Mesenteric fat pad (tissue), 1 donor: ENCODE measurements at places on chromosomes 1 and 21.

DNA sequence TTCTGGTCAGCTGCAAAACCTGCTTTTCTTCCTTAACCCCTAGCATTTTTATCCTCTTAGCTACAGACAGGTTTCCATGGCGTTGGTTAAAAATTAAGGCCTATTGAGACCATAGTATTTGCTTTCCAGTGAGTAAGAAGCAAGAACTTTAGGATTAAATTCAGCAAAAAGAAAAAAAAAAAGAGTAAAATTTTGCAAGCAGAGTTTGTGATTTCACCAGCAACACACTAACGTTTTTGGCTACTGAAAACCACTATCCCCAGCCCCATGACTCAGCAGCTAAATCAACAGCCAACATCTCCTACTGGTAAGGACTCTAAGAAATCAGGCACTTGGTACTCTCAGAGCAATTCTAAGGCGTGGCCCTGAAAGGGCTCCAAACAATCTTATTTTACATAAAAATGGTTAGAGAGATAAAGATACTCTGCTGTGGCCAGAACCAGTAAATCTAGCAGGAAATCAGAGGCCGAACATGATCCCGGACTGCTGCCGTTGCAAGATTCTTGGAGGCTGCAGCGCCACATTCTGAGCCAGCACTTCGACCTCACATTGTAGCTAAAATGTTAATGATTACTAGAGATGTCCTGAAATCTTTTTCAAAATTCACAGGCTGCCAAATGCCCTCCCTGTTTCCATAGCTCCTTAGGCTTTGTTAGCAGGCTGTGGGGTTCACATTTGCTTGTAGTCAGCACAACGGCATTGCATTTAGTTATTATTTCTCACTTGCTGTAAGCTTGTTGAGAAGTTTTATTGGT, 1.6 kb upstream of the ENO1 start:
- DNase-seq, result no peak

DNA sequence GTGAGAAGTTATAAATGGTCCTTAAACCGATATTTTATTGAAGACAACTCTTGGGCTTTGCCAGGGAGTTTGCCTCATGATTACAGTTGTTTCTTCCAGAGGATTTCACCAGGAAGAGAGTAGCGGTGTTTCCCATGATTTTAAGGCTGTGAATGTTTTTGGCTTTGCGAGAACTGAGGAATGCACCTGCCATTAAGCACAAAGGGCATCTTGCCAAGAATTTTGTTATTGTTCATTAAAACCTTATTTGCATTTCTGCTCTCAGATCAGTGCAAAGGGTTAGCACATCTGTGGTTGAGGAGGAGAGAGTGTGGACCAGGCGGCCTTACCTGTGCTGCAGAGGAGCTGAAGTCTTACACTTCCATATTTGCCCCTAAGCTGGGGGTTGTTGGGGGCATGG, 13.8 kb downstream of the CNIH3 start:
- no peak for DNase-seq

GRCh38 chr1:110783292-110783918, 89.5 kb upstream of the CD53 start:
- no peak for DNase-seq

DNA sequence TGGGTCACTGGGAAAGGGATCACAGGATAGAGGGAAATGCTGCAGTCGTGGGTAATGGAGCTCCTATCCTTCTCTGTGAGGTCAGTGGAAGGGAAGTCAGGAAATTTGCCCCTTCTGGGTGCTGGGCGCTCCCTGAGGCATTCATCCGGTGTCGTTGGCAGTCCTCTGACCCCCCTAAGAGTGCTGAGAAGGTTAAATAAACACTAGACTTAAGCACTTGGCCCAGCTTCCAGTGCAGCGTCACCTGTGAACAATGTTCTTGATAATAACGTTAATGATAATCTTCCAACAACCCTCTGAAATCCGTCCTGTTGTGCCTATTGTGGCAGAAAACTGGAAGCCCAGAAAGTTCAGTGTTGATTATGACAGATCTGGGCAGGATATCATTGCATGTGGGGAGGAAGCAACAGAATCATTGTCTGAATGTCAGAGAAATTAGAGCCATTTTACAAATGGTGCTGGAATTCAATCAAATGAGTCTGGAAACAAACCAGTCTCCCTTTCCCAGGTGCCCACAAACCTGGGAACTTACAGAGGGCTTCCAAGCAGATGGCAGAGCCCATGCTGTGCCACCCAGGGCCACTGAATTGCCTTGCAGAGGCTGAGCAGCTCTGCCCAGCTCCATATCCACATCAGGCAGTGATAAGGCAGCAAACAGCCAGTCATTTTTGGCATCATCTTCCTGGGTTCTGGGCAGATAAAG, 216.8 kb downstream of the KAZN start:
- DNase-seq, result no peak

DNA sequence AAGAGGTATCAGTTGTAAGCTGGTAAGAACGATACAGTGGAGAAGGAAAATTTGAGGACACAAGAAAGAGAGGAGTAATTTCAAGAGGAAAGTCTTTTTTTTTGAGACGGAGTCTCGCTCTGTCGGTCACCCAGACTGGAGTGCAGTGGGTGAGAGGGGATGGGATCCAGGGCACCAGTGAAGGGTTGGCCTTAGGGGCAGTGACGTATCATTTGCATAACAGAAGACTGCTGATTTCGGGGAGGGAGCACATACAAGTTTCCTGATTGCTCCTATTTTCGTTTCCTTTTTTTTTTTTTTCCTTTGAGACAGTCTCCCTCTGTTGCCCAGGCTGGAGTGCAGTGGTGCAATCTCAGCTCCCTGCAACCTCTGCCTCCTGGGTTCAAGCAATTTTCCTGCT, 4.2 kb downstream of the S100A13 start:
- peak; percentile 16 for DNase-seq

DNA sequence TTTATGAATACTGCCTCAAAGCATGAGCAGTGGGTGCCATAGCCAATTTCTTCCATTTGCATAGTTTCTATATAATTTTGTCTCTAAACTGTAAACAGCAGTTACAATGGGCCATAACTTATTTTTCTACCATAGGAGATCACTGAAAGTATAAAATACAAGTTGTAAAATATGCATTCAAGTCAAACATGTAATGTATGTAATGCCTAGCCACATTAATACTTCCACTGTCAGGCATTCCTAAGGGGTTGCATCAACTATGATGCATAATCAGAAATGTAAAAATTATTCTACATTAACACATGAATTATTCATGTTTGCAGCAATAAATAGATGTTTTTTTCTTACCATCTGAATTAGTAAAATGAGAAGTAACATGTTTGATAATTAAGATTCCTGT, 560.3 kb upstream of the ZP4 start:
- DNase-seq, result no peak

DNA sequence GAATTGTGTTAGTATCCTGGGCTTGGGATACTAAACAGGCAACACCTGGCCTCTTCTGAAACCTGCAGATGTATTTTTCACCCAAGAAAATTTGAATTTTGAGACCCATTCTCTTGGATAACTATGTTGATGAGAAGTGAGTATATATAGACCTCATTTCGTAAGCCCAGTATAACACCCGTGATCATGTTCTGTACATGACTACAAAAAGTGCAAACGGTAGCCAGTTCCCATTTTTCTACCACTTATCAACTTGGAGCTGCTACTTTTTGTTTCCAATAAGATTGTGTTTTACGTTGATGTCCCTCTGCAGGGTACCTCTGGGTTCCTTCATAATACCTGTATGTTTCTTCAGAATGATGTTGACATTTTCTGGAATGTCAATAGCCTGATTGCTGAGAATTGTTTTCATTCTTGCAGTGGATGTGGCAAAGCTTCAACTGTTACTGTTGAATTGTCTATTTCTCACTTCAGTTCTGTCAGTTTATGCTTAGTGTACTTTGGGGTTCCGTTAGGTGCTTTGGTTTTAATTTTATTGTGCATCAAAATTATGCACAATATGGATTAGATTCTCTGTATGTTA, 48.1 kb downstream of the ZFYVE9 start:
- DNase-seq, result no peak

- DNase-seq, result no peak
These were observed 15.7 kb downstream of the MAP3K21 start for GRCh38 chr1:233343262-233343661.

DNA sequence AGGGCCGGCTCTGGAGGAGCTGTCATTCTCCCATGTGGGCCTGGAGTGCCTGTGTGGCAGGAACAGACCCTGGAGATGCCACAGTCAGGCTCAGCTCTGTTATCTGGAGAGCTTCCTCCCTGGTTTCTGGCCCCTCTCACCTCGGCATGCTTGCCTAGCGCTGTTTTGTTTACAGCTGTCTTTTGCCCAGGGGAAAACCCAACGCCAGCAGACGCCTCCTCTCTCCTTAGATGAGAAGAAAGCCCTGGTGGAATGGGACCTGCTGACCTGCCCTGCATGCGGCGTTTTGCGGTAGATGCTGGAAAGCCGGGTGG, 104.9 kb downstream of the CRYAA start:
- no peak for DNase-seq

DNA sequence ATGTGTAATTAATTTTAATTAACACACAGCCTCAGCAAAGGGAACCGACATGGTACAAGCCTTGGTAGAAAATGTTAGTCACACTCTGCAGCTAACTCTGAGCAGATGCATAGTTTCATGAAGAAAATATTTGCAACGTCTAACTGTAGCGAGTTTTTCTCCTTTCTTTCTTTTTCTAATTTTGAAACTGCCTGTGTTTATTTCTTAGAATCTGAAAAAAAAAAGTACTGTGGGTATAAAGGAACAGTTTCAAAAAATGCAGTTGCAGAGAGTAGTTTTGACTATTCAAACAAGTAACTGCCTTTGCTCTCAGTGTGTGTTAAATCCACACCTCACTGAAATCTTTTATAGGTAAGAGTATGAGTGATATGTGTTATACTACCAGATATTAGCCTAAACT, 149.9 kb upstream of the C1orf105 start:
- no peak for DNase-seq

DNA sequence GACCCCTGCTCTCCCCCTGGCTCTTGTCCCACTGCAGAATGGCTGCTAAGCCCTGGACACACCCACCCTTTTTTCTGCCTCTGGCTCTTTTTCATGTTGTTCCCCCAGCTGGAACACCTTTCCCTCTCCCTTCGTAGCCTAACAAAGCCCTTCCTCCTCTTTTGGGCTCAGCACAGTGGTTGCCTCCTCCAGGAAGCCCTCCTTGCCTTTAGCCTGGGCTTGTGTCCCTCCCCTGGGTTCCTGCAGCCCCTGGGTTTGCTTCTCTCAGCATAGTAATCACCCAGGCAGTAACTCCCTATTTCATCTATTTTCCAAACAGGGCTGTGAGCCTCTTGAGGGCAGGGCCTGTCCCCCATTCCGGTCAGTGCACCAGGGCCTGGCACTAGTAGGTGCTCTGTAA, 19.8 kb upstream of the ACTL8 start:
- no peak for DNase-seq

DNA sequence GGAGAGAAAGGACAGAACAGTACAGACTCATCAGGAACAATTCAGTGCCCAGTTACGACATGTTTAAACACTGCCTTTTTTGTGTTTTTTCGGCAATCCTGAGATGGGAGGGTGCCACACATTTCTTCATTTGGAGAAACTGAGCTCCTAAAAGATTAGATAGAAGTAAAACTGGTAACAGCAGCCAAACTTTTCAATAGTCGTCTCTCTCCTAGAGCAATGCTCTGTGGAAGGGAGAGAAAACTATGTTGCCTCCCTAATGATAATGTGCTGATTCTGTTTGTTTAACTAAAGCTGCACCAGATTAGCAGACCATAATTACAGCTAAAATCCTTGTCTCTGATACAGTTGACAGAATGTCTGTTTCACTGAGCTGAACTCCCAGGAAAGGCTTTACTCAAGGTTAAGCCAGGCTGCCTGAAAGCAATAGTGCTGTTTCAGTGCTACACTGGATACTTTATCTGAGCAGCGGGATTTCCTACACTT, 76.2 kb upstream of the CXADR start:
- no peak for DNase-seq

- no peak for DNase-seq
These were observed 2.5 kb upstream of the CDKN2C start for GRCh38 chr1:50967416-50968157.

- DNase-seq, result no peak
These were observed 39.3 kb upstream of the EXOSC10 start for GRCh38 chr1:11138952-11139351.

GRCh38 chr21:28959367-28960099, 33.1 kb downstream of the LTN1 start:
- no peak for DNase-seq

DNA sequence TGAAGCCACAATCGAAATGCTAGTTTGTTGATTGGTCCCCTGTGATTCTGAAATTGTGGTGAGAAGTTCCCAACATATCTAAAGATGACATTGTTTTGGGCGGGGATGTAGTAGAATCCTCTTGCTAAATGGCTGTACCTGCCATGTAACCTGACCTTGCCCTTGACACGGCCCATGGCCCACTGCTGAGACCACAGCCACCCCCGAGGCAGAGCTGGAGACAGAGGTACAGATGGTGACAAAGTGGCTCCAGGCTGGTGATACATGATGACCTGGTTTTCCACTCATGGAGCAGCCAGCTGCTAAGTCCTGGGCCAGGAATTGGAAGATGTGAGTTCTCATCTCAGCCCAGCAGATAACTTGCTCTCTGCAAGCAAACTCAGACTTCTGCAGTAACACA, 226.5 kb downstream of the FOXD2 start:
- DNase-seq, result peak; percentile 60

GRCh38 chr1:182649041-182649440, 35.3 kb downstream of the RGS8 start:
- no peak for DNase-seq

DNA sequence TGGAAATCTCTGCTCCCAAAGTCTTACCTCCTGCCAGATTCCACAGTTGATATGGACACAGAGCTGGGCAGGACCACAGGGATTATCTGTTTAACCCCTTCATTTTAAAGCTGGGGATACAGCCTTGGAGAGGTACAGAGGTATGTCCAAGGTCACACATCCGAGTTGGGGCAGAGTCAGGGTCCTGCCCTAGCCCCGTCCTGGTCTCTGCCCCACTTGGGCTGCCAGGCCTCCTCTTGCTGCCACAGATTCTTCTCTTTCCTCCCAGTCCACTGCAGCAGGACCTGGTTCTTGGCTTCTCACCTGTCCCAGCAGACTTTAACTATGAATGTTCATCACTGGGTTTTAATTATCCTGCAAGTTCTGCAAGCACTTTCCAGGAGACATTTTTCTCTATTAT, 258.3 kb downstream of the MATN1 start:
- DNase-seq, result peak; percentile 24

- no peak for DNase-seq
These were observed 89.0 kb downstream of the GTF2B start for GRCh38 chr1:88802404-88802803.

- DNase-seq, result no peak
These were observed 138.8 kb upstream of the USP24 start for GRCh38 chr1:55353707-55354620.
